AG04450 (cell line): ENCODE measurements at places on chromosomes 3 and 15. TPM values are rescaled to one million over a fixed set of nuclear protein-coding genes. Genes with fewer than 3 reads are reported as not detected.

DNA sequence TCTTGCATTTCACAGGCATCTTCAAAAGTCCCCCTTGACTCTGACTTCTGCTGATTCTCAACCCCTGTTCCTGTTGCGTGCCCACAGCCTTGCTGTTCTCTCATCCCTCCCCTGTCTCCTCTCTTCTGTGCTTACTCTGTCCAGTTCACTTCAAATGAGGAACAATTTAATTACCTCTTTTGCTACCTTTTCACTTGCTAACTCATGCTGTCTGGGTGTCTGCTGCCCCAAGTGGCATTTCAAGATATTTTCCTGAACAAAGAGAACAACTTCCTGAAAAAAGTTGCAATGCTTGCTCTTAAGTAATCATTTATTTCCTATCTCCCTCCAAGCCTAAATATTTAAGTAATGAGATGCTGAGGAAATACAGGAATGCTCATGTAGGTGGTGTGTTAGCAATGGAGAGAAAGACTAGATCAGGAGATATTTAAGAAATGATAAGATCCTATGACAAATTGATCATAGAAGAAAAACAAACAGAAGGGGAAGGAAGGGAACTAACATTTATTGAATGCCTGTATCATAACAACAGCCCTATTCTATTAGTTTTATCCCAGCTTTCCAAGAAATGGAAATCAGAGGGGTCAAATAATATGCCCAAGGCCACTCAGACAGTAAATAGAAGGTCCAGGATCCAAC, 42.2 kb downstream of the SV2B start:
- DNase-seq: no peak

Gene LRRC49
- 22.9 and 25.0 TPM in 2 replicates for polyA plus RNA-seq

DNA sequence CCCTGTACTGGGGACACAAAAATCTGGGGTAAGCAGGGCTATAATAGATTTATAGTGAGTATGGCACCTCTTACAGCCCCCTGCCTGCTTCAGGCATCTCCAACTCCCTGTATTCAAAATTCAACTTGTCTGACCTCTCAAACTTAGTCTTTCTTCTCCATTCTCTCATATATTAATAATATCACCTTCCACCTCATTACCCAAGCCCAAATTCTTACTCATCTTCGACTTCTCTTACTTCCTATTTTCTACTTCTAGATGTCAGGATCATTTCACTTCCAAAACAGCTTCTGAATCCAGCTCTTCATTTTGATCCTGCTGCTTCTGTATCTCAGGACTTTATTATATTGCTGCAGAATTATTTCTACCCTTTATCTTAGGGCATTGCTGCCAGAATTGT, 290.7 kb downstream of the CHST2 start:
- no peak for DNase-seq

Gene SETD2
- polyA plus RNA-seq: 25.9 and 30.8 TPM in 2 replicates

Gene PAK6
- polyA plus RNA-seq: not detected in 2 replicates

Gene TUSC7
- polyA plus RNA-seq: not detected in 2 replicates

Gene ACTC1
- polyA plus RNA-seq: 0.46 and 0.48 TPM in 2 replicates

Gene PLOD2
- polyA plus RNA-seq: 63.7 and 88.9 TPM in 2 replicates

Gene SLC28A2
- not detected in 2 replicates for polyA plus RNA-seq

Gene GLDN
- 0.17 and 0.25 TPM in 2 replicates for polyA plus RNA-seq

Gene PEX5L
- polyA plus RNA-seq: 0.14 and 0.48 TPM in 2 replicates

Gene NAALADL2
- polyA plus RNA-seq: 6.3 and 8.0 TPM in 2 replicates

GRCh38 chr3:180829409-180830405, 82.8 kb upstream of the FXR1 start:
- DNase-seq: no peak

- DNase-seq: no peak
Measured at GRCh38 chr15:29183071-29183831, 86.4 kb downstream of the NSMCE3 start.

- DNase-seq: no peak
Measured at GRCh38 chr15:26721232-26721967, 51.5 kb downstream of the GABRB3 start.

Gene SENP8
- 3.9 and 5.3 TPM in 2 replicates for polyA plus RNA-seq

DNA sequence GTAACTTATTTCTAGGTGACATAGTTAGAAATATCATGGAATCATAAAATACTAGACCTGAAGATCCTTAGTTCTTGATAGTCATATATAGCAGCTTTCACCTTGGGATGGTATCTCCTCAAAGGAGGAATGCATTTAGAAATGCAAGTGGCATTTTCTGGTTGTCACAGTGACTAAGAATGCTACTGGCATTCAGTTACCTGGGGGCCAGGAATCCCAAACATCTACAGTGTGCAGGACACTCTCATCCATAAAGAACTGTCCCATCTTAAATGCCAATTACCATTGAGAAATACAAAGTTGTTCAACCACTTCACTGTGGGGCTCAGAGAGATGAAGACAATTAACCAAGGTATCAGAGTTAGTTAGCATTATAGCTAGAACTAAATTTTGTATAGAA, 36.7 kb downstream of the MYH15 start:
- no peak for DNase-seq

DNA sequence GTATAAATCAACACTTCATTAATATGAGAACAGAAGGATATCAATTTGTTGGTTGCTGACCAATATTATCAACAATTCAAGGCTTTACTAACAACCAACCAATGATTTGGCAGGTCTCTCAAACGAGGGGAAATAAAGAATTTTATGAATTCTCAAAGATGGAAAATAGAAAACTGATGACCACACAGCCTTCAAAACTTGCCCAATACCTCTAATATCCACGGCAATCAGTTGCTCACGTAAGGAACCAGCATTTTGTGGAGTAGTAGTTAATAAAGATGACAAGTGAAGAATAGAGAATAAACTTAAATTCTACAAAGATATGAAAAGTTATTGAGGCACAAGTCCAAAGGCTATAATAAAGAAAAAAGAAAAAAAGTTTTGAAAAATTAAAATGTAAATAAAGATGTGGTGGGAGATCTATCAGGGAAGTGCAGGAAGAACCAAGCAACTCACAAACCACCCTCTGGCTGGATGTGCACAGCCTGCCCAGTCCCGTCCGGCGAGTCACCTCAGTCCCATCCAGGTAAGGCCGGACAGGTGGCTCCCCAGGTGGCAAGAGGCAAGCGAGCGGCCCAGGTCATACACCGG, 808 bp downstream of the GK5 start:
- DNase-seq: no peak

DNA sequence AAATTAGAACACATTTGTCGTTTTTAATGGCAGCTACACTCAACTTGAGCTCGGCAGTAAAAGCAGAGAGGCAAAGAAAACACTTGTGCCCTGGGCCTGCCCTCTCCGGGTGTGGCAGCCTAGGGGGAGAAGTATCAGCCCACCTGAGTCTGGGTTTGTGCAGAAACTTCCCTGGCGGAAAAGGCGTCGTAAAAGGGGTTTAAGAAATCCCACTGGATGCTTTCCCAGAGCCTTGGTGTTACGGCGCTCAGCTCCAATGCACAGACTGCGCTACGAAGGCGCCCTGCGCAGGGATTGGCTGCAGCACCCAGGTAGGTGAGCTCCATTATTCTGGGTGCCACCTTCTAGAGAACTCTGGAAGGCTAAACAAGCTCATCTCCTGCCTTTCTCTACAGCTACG, 461.5 kb upstream of the NR2F2 start:
- no peak for DNase-seq

- no peak for DNase-seq
Measured at GRCh38 chr15:40047415-40048210, 8.6 kb upstream of the SRP14 start.

DNA sequence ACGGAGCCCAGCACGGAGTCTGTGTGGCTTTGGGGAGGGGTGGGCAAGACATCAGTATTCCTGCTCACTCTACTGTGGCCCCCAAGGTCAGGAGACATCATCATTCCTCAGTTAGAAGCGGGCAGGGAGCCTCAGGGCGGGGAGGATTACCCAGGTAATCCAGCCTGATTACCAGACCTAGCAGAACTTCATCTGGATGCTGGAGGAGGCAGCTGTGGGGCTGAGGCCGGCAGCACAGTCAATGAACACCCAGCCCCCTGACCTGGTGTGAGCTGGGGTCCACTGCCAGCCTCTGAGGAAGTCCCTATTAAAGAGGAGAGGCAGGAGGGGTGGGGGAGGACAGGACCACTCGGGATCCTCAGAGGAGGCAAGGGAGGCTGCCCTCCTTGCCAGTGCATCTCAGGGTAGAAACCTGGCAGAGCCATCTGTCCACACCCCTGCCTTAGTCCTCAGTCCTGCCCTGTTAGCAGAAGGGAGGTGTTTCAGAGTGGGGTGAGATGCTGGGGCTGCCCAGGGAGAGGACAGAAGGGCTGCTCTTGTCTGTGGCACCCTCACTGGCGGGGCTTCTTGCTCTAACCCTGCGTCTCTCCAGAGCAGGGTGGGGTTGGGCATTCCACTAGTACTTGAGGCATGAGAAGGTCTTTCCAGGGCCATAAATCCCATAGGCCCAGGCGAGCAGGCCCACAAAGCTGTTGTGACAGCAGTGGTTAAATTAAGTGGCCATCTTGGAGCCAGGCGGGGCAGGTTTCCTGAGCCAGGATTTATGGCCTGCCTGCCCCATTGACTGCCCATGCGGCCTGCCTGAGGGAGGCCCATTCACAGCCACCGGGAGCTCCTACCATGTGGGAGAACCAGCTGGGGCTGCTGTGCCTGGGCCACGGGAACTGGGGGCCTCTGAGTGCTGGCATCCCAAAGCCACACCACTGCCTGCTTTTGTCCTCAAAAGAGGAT, 82.1 kb downstream of the LINGO1 start:
- DNase-seq: no peak

DNA sequence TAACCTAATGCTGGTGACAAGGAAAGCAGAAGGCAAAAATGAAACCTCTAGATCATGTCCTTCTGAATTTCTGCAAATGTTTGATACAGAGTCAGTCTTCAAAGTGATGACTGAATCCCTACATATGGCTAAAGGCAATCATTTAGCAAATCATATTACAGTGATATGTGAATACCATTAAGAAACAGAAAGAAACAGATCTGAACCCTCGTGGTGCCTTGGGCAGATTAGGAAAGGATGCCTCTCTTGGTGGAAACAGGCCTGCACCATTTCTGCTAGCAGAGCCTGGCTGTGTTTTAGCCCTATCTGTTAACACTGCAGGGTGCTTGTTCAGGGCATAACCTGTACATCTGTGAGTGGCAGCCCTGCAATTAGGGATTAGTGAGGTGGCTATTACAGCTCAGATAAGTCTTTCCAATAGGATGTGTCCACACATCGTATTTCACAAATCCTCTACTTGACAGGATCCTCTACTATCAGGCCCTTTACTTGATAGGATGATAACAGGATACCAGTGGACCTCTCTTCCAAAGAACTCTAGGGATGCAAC, 12.1 kb downstream of the SEC22C start:
- DNase-seq: no peak

GRCh38 chr3:190378240-190378891, 9.6 kb upstream of the CLDN16 start:
- peak; percentile 69 for DNase-seq
